ENCODE measurements at places on chromosomes 11 and 22.

GRCh38 chr11:113248702-113249490 is 65.5 kb upstream of the TTC12 start:
- peak; percentile 50 for DNase-seq

DNA sequence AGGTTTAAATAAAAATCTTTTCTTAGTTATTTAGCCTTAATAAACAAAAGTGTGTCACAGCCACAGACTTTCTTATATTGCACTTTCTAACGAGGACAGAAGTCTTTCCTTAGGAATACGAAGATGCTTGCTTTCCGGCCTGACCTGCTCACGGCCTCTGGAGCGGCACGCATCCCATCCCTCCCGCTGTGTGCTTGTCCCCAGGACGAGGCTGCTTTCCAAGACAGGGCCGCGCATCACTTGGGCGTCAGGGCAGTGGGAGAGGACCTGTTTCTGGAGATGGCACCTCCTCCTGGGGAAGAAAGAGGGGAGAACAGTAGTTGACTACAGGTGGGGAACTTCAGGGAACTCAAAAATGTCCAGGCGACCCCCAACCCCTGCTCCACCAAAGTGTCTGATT is 26.4 kb downstream of the GRIK4 start:
- DNase-seq: no peak

GRCh38 chr11:86802601-86803051 is 2.3 kb downstream of the PRSS23 start:
- DNase-seq: peak; percentile 83

DNA sequence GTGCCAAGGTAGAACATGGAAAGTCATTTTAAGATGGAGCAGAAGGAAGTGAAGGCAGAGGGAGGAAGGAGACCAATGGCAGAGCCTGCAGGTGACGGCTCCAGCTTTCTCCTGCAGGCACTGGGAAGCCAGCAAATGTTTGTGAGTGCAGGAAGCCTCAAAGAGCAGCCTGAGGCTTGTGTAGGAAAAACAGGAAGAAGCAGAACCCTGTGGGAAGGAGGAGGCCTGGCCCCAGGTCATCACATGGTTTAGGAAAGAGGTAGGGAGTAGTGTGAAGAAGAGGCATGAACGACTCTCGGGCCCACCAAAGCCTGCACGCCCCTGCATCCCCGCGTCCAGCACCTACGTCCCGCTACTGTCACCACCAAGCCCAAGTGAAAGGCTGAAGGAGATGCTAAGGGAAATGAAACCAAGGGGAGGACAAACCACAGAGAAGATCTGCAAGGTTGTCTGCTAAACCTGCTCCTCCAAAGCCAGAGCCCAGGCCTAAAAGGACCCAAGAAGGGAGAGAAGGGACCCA is 151.5 kb downstream of the CHST1 start:
- DNase-seq: peak; percentile 10

Measured in mesendoderm (in vitro differentiated cells).